ENCODE measurements at places on chromosomes 13 and 19.

- no peak for DNase-seq
These were observed 30.6 kb downstream of the SERPINE3 start for GRCh38 chr13:51370116-51370515.

GRCh38 chr13:114008964-114009589 is 35.2 kb upstream of the C13orf46 start:
- no peak for DNase-seq

- DNase-seq, result no peak
These were observed 18.7 kb upstream of the AURKC start for GRCh38 chr19:57212109-57212508.

GRCh38 chr13:111486801-111487200 is 166.4 kb downstream of the TEX29 start:
- DNase-seq, result no peak

DNA sequence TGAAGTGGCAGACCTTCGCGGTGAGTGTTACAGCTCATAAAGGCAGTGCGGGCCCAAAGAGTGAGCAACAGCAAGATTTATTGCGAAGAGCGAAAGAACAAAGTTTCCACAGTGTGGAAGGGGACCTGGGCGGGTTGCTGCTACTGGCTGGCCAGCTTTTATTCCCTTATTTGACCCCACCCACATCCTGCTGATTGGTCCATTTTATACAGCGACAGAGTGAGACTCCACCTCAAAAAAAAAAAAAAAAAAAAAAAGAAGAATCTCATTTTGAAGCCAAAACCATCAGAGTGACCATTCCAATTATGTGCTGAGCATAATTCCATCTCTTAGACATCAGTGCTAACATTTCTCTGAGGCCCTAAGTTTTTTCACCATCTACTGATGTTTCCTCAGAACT is 1.9 kb upstream of the ZNF552 start:
- DNase-seq, result no peak

GRCh38 chr13:41311406-41312175 is 524 bp downstream of the NAA16 start:
- peak; percentile 63 for DNase-seq

- DNase-seq, result no peak
These were observed 20.1 kb downstream of the SGTA start for GRCh38 chr19:2762783-2763496.

DNA sequence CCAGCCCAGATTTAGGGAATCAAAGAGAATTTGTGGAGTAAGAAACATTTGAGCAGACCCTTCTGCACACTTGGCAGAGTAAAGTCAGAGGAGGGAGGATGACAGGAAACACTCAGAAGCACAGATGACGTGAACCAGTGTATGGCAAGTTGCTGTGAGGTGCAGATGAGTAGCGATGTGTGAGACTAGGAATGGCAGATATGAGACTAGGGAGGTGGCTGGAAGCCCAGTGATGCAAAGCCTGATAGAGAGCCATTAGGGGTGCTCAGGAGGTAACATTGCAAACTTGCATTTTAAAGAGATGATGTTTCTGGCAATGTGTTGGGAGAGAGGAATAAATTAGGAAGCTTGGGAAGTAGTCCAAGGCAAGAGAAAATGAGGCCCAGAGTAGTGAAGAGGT is 44.0 kb downstream of the PCDH17 start:
- DNase-seq, result no peak

DNA sequence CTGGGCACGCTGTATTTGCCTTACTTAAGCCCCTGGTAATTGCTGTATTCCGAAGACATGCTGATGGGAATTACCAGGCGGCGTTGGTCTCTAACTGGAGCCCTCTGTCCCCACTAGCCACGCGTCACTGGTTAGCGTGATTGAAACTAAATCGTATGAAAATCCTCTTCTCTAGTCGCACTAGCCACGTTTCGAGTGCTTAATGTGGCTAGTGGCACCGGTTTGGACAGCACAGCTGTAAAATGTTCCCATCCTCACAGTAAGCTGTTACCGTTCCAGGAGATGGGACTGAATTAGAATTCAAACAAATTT is 676 bp downstream of the BRCA2 start:
- no peak for DNase-seq

DNA sequence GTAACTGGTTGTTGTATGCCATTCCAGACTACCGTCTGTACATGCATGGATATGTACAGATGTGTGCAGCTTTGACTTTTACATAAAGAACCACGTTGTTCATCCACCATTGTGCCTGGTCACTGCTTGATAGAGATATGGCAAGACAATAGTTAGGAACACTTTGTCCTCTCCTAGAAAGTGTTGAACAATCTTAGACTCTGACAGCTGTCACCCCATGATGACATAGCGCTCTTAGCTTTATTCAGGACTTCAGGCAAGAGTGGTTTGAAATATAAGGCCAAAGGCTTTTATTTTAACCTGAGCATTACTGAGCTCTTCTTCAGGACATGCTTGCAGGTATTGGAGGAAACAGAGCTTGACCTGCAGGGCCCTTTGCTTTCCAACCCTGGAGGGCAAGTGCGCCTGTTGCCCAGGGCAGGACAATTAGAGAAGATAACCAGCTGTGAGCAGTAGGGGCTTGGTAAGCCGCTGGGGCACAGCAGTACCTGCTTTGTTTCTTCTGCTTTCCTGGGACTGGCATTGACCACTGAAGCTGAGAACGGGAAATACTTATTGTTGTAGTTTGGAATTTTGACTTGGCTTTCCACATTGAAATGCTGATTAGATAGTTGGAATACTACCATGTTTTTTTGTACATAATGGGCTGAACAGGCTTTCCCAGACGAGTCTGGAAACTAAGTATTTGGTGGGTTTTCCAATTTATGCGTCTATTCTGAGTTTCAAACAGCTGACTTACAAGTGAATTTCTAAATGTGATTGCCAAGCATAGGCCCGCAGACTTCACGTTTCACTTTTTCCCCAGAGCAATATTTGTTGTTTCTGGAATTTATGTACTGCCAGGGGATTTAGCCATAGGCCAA is 51.1 kb downstream of the GARRE1 start:
- DNase-seq, result no peak

- DNase-seq, result no peak
These were observed 421.7 kb upstream of the GPC6 start for GRCh38 chr13:92804926-92805325.

DNA sequence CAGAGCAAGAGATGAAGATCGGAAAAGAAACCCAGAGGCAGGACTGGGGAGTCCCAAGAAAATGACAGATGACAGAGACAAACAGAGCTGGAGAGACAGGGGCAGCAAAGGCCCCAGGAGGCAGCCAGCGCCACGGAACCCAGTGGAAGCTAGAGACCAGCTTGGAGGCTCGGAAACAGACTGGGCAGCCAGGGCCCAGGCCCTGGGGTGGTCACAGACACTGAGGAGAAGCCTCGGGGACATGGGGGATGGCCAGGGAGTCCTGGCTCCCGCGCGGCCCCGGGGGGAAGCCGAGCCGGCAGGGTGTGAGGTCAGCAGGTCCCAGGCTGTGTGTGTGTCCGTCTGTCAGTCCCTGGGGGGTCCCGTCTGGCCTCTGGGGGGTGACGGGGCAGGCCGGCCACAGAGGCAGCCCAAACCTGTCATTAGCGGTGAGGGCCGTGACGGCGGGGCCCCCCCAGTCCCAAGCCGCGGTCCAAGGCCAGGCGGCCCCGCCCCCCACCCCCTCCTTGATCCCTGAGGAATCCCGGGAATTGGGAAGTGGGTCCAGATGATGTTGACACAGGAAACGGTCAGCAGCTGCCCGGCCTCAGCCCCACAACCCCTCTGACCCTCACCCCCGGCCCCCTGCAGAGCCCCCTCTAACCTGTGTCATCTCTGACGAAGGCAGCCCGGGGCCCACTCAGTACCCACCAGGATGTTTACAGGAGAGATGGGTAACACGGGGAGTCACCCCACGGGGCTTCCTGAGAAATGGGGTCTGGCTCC is 2.5 kb upstream of the TMEM190 start:
- no peak for DNase-seq

GRCh38 chr19:55269299-55269698 is 10.5 kb upstream of the PPP6R1 start:
- no peak for DNase-seq

- DNase-seq, result no peak
These were observed 656.9 kb upstream of the MIR17HG start for GRCh38 chr13:90690458-90691080.

DNA sequence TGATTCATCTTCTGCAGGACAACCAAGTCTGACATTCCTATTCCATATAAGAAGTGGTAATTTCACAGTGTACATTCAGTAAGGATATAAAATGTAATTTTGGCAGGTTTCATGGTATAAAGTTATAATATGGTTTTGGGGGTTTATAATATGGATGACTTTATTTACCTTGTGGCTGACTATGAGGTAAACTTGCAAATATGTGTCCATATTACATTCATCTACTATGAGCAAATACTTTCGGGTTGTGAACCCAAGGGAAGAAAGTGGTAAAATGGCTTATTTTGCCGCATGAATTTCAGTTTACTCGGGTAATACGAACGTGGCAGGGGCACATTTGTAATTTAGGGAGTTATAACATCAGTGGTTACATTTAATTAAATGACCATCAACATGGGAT is 86.7 kb upstream of the TNFSF11 start:
- no peak for DNase-seq
